ENCODE measurements at places on chromosomes 6 and 20. TPM values are rescaled to one million over a fixed set of nuclear protein-coding genes. Genes with fewer than 3 reads are reported as not detected.

GRCh38 chr6:1624851-1625781 lies 15.4 kb downstream of the FOXC1 start:
- peak; percentile 44 for DNase-seq

GRCh38 chr6:111721753-111722154 lies 116.1 kb upstream of the TRAF3IP2 start:
- peak; percentile 73 for DNase-seq

GRCh38 chr6:109864050-109864449 lies 114.1 kb upstream of the GPR6 start:
- DNase-seq = no peak

- DNase-seq = no peak
Measured at GRCh38 chr20:43300901-43301300, 111.2 kb upstream of the PTPRT start.

DNA sequence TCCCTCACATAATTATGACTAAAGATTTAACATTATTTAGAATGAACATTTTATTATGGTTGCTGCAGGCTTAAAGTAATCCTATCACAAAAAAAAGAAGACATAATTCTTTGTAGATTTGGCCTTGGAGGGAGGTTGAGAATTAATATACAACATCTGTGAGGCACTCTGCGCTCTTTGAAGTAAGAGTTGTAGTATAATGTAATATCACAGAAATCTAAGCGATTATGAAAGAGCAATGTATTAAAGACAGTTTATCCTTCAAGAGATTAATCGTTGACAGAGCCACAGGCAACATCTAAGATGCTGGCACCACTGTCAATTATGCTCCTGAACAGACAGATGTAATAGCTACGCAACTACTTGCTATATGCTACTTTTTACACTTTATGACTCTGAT lies 946.8 kb downstream of the GRIK2 start:
- no peak for DNase-seq

GRCh38 chr6:107735906-107736635 lies 88.0 kb downstream of the SCML4 start:
- no peak for DNase-seq

- DNase-seq = no peak
Measured at GRCh38 chr6:149249370-149250357, 67.8 kb upstream of the TAB2 start.

GRCh38 chr6:50093116-50093937 lies 43.6 kb upstream of the DEFB112 start:
- no peak for DNase-seq

ENPP1 gene
- total RNA-seq = 13.1 TPM

KLC4 gene
- total RNA-seq = 22.5 TPM

E2F3 gene
- total RNA-seq = 3.1 TPM
